ENCODE measurements at places on chromosomes 7 and 10. TPM values are rescaled to one million over a fixed set of nuclear protein-coding genes. Genes with fewer than 3 reads are reported as not detected.

DNA sequence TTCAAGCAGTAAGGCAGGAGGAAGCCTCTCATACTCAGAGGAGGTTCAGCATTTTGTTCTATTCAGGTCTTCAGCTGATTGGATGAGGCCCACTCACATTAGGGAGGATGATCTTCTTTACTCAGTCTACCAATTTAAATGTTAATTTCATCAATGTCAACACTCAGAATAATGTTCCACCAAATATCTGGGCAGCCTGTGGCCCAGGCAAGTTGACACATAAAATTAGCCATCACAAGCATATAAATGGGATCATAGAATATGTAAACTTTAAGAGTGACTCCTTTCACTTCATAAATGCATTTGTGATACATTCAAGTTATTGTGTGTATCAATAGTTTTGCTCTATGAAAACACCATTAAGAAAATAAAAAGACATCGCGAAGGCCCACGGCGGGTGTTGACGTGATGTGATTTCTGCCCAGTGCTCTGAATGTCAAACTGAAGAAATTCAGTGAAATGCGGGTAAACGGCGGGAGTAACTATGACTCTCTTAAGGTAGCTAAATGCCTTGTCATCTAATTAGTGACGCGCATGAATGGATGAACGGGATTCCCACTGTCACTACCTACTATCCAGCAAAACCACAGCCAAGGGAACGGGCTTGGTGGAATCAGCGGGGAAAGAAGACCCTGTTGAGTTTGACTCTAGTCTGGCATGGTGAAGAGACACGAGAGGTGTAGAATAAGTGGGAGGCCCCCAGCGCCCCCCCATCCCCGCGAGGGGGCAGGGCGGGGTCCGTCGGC is 536.1 kb upstream of the AUTS2 start:
- no peak for DNase-seq

DNA sequence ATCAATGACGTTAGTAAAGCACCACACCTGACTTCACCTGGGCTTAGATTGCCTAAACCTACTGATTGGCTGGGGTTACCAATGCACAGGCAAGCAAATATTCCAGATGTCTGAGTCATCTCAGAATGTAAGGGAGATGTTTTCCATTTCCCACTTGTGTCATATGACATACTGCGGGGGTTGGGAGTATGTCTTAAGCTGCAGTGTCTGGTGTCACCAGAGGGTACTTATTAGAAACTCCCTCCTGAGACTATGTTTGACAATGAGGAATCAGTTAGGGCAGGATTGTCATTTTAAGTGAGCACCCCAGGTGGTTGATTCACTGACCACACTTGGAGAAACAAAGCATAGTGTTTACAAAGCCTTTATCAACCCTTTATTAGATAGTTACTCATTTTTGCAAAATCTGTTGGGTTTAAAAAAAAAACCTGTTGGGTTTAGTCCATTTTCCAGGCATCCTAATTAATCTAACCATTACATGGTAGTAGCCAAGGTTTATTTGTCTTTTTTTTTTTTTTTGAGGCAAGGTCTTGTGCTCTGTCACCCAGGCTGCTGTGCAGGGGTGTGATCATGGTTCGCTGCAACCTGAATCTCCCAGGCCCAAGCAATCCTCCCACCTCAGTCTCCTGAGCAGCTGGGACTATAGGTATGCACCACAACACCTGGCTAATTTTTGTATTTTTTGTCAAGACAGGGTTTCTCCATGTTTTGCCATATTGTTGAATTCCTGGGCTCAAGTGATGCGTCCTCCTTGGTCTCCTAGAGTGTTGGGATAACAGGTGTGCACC is 72.5 kb downstream of the CDK6 start:
- DNase-seq, result no peak

- DNase-seq, result no peak
These were observed 179.9 kb upstream of the TMEM72 start for GRCh38 chr10:44731283-44731682.

GRCh38 chr7:90660819-90661218 is 64.7 kb downstream of the CDK14 start:
- DNase-seq, result no peak

- no peak for DNase-seq
These were observed 387.3 kb upstream of the MGMT start for GRCh38 chr10:129079705-129080104.

DNA sequence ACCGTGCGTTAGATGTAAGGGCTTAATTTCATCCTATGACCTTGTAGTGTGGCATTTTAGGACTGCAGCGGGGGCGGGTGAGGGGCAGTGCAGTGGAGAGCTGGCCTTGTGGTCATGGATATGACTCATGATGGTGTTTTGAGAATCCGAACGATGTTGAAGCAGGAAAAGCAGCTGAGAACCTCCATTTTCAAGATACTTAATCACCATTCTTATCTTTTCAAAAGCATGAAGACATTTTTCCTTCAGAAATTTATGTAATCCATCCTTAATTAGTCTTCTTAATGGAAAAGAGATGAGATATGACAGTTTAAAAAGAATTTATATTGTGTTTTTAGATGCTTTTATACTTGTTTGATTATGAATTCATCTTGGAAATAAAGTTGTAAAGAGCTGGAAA is 9.6 kb downstream of the ATP5F1C start:
- no peak for DNase-seq

- DNase-seq, result no peak
These were observed 186.2 kb downstream of the CXCL12 start for GRCh38 chr10:44198780-44199097.

GRCh38 chr10:29482591-29483431 is 152.0 kb downstream of the SVIL start:
- DNase-seq, result no peak

Gene PNLIPRP3
- total RNA-seq, result not detected

DNA sequence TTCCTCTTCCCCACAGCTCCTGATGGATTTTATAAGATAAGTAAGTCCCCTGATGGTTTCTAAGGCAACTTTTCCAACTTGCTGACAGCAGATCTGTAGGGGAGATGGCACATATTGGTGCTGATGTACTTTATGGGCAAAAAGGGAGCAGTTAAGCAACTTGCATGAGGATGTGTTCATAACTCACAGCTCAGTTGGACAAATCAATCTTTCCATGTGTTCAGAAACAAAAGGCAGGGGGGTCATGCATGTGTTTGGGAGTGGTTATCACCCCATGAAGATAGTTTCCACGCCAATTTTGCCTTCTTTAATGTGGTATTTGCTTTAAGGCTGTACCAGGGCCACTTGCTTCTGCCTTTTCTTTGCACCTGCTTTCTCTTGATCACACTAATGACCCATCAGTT is 6.1 kb downstream of the RBM20 start:
- DNase-seq, result no peak

DNA sequence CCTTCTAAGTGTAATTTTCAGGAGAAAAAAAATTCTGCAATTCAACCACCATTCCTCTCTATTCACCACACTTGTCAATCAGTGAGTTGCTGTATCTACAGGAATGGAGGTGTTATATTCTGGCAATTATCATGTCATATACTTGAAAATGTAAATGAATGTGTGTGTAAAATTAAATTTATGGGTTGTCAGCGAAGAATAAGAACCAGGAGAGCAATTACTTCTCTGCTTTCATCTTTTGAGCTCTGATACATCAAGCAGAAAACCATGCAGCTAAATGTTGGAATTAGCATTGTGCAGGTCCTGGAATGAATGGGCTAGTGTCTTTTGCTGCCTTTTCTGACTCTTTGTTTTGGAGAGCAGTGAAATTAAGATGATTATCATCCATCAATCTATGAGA is 207.6 kb downstream of the FOXP2 start:
- DNase-seq, result no peak

DNA sequence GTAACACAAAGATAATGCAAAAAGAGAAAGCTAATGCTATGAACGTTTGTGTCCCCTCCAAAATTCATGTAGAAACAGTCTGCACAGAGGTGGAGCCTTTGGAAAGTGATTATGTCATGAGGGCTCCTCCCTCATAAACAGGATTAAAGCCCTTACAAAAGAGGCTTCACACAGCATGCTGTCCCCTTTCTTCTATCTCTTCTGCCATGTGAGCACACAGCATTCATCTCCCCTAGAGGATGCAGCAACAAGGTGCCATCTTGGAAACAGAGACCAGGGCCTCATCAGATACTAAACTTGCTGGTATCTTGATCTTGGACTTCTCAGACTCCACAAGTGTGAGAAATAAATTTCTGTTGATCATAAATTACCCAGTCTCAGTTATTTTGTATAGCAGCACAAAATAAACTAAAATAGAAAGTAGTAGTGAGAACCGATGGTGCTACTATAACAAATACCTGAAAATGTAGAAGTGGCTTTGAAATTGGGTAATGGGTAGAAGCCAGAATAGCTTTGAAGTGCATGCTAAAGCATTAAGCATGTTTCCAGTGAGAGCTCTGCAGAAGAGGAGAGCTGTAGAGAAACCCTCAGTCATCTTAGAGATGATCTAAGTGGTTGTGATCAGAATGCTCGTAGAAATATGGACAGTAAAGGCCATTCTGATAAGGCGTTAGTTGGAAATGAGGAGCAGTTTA is 108.7 kb downstream of the DNAJC1 start:
- DNase-seq, result no peak

DNA sequence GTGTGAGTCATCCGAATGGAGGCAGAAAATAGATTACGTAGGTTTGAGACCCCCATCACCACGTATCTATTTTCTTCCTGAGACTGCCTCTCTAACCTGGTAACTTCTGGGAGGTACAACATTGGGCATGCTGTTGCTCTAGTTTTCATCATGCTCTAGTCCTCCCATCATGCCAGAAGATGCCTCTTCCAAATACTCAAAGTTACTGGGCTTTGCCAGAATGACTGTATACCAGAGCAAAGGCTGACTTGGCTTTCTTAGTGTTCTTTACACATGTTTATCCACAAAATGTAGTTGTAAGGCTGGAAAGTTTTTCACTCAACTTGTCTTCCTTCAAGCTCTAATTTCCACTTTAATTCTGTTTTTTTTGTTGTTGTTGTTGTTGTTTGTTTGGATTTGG is 370.5 kb downstream of the MDFIC start:
- DNase-seq, result no peak

DNA sequence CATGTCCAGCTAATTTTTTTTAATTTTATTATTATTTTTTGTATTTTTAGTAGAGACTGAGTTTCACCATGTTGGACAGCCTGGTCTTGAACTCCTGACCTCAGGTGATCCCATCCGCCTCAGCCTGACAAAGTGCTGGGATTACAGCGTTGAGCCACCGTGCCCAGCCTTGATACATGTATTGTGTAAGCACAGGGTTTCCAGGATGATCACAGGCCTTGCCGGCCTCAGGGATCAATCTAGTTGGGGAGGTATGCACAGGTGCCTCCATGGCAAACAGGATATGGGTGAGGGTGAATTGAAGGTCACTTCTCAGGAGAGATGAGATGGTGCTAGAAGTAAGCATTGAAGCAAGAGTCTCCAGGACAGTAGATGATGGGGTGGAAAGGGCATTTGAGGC is 5.5 kb downstream of the MRPS17 start:
- no peak for DNase-seq

Gene C10orf105
- total RNA-seq, result 0.14 TPM

- DNase-seq, result no peak
These were observed 65.7 kb upstream of the SDK1 start for GRCh38 chr7:3235322-3235721.

Gene PALD1
- 0.08 TPM for total RNA-seq

GRCh38 chr7:150983893-150984368 is 5.8 kb upstream of the KCNH2 start:
- DNase-seq, result no peak

DNA sequence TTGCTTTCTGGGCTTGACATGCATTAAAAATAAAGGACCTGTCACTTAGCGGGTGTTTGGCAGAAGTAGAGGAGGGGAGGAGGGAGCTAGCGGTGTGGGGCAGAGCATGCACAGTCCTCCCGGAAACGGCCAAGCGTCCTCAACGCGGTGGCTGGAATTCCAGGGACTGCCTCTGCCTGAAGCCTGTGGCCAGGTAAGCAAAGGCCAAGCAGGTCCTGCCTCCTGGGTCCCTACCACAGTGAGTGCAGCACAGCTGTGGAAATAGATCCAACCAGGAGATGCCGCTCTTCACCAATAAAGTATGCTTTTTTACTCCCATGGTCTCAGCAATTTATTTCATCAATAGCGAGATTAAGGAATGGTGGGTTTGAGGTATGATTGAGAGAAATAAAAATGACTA is 323.4 kb downstream of the WDR37 start:
- no peak for DNase-seq

Gene HTR7
- total RNA-seq, result not detected

DNA sequence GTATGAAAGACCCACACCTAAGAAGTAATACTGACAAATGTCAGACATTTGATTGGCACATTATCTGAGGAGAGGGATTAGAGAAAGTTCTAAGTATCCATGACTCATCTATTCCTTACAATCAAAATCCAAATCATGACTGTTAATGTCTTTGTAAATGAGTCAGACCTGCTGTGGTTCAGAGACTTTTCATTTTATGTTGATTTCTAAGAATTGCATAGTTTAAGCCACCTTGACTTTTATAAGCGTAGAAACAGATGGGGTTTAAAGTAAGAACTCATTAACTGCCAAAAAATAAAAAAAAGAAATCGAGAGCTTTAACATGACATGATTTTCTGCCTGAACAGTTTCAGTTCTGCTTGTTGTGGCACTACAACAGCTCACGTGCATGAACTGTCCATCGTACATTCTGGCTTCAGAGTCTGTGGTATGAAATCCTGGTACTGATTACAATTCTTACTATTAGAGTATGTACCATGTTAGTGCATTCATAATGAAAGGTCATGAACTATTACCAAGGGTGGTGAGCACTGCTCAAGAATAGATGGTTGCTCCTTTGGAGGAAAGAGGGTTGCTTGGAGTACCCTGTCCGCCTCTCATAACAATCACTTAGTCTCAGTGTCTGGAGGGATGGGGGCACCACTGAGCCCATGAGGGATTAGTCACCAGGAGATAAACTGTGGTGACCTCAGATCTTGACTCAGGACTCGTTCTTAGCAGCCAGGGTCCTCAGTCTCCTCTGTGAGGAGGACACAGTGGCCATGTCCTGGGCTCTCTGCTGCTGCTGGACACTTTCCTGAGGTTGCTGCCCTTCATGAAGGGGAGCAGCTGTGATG is 42.2 kb downstream of the ACSM6 start:
- no peak for DNase-seq

DNA sequence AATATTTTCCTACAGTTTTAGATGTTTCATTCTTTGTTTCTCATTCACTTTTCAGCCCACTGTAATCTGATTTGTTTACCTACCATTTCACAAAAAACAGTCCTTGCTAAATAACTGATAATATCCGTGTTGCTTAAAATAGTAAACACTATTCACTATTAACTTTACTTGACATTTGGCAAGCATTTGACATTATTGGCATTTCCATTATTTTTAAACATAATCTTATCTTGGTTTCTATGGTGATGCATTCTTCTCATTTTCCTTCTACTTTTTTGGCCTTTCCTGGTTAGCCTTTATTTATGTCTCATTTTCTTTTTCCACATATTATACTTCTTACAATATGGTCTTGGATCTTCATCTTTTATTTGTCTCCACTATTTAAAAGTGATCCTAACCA is 715.3 kb downstream of the DNAJB9 start:
- DNase-seq, result no peak

DNA sequence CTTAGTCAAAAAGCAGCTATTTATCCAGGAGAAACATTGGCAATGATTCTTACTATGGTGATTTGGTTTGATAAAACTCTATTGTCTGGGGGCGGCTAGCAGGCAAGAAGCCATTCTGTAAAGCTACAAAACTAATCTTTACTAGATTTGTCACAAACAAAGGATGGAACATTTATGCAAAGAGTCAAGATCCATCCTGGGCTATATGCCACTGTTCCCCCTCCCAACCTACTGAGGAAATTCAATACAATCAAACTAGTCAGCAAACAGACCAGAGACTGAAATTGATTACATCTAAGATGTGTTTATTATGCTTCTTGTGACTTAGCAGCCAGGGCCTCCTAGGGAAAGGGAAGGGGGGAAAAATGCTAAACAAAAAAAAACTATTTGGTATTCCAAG is 397.6 kb downstream of the GPAM start:
- no peak for DNase-seq

Gene CD36
- 0.38 TPM for total RNA-seq

All from CD8-positive, alpha-beta T cell (primary cell).